ENCODE measurements at places on chromosomes 12 and 14. TPM values are rescaled to one million over a fixed set of nuclear protein-coding genes. Genes with fewer than 3 reads are reported as not detected.

Gene GPR162
- total RNA-seq, result 1.1 TPM

Gene CCDC198
- total RNA-seq, result not detected

Gene CDH24
- 1.1 TPM for total RNA-seq

Gene RNASE1
- 922 TPM for total RNA-seq

Gene RD3L
- not detected for total RNA-seq

All from thoracic aorta (tissue), 2 donors.